ENCODE measurements at places on chromosomes 5 and 9.

DNA sequence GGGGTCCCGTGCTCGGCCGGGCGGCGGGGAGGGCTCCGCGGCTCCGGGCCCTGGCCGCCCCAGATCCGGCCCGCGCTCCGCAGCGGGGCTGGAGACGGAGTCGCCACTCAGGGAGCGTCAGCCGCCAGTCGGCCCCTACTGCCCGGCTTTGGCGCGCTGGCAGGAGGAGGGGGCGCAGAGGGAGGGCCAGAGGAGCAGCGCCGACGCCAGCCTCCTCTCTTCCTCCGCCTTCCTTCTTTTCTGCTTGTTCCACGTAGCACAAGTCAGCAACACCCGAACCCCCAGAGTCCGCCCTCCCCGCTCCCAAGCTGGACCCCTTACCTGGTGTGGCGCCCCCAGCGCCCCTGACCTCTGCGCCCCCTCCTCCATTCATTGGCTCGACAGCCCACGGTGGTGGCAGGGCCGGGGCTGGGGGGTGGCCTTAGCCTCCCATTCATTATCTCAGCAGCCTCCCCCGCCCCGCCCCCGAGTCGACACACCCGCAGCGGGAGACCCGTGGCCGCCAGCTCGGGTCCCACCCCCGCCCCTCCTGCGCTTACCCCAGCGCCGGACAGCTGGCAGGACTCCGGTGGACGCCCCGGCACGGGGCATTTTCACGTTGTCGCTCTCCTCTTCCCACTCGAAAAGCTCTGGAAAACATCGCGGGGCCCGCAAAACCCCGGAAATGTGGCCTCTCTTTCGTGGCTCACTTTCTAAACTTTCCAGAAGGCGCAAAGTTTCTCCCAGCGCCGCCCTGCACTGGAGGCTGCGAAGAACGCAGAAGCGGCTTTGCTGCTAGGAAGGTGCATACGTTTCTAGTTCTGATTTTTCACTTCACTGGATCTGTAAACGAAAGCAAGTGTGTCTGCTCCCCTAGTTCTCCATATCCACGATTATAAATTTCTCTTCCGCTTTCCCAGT lies at the start of gene LPAR1:
Gene LPAR1, minus strand, starts transcription at position 140 of the 900 bp plus-strand sequence. CDS start 66,353 bp downstream, outside the sequence.
- peak; percentile 41 for DNase-seq

- no peak for DNase-seq
Observed at GRCh38 chr5:166938071-166938470, 1353.4 kb upstream of the WWC1 start.

- no peak for DNase-seq
Observed at GRCh38 chr9:2674141-2674824, 43.0 kb upstream of the KCNV2 start.

- DNase-seq: no peak
Observed at GRCh38 chr5:191949-192690, 825 bp downstream of the LRRC14B start.

DNA sequence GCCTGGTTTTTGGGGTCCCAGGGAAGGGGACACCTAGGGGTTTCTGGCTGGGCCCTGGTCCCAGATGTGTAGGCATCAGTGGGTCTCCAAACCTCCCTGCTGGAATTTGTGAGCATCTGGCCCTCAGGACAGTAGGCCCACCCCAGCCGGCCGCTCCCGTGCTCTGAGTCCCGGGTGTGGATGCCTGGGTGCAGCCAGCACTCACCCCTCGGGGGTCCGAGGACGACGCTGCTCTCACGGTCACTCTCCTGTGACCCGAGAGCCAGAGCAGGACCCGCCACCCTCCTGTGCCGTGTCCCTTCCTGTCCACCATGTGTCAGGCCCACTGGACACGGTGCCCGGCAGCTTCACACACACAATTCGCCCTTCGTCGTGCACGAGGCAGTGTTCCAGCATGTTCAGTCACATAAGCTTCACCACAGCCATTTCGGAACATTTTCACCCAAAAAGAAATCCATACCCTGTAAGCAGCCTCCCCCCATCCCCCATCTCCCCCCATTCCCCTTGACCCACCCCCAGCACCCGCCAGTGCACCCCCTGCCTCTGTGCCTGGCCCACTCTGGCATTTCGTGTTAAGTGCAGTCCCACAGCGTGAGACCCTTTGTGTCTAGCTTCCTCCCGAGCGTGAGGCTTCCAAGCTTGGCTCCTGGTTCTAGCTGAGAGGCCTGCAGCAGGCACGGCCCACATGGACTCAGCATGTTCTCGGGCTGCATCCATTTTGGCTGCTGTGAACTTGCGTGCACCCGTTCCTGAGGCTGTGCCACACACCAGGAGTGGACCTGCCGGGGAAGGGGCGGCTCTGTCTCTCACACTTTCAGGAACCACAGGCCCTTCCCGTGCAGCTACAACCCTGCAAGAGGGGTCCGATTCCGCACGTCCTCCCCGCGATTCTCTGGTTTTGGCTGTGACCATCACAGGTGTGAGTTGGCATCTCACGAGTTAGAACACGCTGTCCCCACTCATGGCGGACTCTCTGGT lies 40.5 kb downstream of the NKD2 start:
- no peak for DNase-seq

DNA sequence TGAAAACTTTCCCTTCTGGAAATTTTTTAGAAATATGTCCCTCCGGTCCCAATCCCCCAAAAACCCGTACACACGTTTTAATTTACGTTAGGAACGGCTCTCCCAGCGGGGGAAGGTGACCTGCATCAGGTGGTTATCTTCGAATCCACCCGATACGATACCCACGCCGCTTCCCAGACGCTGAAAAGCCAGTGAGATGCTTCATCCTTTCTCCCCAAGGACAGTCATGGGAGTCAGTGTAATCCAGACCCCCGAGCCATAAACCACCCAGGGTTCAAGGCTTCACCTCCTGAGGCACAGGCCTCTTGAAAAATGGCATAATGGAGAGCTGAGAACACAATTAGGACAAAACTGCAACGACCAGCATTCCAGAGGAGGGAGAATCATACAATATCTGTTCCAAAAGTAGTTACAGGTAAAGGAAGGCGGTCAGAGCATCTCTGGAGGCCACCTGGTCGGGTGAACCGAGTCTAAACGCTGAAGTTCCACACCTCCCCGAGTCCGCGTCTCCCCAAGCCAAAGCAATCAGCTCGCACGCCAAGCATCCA lies 857 bp downstream of the FAM169A start:
- no peak for DNase-seq

DNA sequence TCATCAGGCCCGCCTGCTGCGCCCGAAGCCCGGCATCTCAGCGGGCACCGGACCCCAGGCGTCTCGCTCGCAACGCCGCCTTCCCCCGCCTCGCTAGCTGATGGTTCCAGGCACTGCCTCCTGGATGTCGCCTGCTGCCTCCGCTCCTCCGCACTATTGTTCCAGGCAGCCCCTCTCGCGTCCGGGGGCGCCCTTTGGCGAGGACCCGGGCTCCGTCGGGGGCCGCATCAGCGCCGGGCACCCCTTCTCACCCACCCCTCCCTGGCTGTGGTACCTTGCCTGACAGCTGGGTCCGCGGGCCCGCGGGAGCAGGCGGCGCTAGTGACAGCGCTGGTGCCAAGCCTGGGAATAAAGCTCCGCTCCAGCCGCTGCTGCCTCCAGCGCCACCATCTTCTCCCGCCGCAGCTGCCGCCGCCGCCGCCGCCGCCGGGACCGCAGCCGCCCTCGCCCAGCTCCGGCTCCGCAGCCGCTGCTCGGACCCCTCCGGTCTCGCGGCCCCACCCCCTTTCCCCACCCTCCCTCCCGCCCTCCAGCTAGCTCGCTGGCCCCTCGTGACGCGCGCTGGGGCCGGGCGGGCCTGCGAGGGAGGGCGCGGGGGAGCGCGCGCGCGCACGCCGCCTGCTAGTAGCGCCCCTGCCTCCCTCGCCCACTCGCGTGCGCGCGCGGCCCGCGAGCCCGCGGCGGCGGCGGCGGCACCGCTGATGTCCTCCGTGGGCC lies at the start of gene APBA1:
Gene APBA1, minus strand, starts transcription at position 493 of the 717 bp plus-strand sequence.
- peak; percentile 81 for DNase-seq

- DNase-seq: no peak
Observed at GRCh38 chr9:123281659-123282350, 13.4 kb upstream of the STRBP start.

- DNase-seq: no peak
Observed at GRCh38 chr5:94976853-94977252, 308.0 kb downstream of the MCTP1 start.

DNA sequence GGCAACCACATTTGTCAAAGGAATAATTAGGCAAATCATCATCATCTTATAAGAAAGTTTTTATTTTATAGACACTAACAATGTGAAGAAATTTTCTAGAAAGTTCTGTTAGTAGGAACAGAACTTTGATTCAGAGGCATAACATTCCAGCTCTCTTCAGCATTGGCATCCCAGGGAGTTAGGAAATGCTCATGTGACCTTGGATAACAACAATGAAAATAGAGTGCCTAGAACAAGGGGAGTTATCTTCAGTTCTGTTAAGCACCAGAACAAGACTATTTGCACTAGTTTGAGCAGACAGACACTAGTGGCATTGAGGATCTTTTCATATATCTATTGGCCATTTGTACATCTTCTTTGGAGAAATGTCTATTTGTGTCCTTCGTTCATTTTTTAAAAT lies 7.0 kb upstream of the NMUR2 start:
- DNase-seq: no peak

Measured in heart left ventricle (tissue), 16 donors.